ENCODE measurements at places on chromosomes 13 and 19.

DNA sequence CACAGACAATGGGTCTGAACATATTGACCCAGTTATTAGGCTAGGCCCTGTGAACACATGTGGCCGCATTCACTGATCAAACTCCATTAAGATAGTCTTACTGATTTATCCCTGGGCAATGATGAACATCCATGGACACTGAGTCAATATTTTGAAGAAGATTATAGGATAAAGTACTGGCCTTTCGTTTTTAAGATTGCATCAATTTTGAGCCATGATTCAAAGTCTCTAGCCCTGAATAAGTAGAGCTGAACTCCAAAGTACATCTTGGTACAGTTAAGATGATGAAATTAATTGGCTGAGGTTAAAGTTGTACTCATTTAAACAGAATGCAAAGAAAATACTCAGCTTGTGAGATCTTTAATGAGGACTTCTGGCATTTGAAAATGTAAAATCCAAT lies 1581.9 kb downstream of the EFNB2 start:
- no peak for DNase-seq

- no peak for DNase-seq
Observed at GRCh38 chr13:73773168-73773549, 361.0 kb downstream of the KLF12 start.

DNA sequence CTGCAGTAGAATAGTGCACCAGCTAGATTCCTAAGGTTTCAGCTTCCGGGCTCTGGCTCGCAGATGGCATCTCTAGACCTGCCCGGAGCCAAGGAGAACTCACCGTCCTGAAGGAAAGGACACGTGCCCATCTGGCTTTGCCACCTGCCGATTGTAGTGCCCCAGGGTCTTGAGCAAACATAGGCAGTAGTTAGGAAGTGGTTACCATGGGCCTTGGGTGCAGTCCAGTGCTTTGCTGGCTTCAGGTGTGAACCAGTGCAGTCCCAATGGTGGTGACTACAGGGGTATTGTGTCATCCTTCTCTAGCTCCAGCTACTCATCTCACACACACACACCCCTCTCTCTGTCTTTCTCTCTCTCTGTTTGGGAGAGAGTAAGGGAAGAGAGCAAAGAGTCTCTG lies 61.4 kb upstream of the TEX29 start:
- DNase-seq: no peak

DNA sequence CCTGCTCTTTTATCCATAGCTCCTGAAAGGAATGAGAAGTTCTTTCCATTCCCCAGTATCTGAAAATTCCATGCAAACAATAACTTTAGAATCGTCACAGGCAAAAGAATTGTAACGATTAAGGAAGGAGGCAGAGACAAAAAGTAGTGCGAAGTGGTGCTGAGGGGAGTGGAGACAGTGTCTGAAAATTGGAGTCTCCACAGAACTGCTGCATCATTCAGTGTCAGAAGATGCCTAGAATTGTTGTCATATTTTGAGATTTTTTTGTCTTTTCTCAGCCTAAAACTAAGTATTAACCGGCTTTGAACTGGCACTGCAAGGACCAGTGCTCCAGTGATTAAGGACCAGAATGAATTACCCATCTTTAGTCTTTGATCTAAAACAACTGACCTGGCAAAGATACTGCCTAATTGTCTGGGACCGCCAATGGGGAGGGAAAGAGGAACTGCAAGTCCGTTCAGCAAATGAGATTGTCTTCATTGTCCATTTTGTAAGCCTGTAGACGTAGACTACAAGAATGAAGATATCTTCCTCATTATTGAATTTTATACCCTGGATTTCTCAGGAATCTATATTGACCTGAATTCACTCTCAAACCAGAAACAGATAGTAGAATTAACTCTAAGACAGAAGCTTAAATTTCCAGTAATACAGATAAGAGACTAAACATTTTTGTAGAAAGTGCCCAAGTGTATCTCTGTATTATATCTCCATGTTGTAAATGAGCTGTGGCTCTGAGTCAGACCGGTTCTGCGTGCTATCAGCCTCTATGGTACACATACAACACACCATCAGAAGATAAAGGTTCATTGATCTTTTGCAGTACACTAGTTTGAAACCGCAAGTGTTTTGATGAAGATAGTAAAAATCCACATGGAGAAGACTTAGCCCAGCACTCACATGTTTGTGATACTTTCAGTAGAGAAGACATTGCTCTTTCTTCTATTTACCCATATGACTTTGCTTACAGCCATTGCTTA lies 293.2 kb downstream of the EFNB2 start:
- DNase-seq: no peak

GRCh38 chr13:44224450-44225149 lies 149.0 kb upstream of the SERP2 start:
- DNase-seq: no peak

DNA sequence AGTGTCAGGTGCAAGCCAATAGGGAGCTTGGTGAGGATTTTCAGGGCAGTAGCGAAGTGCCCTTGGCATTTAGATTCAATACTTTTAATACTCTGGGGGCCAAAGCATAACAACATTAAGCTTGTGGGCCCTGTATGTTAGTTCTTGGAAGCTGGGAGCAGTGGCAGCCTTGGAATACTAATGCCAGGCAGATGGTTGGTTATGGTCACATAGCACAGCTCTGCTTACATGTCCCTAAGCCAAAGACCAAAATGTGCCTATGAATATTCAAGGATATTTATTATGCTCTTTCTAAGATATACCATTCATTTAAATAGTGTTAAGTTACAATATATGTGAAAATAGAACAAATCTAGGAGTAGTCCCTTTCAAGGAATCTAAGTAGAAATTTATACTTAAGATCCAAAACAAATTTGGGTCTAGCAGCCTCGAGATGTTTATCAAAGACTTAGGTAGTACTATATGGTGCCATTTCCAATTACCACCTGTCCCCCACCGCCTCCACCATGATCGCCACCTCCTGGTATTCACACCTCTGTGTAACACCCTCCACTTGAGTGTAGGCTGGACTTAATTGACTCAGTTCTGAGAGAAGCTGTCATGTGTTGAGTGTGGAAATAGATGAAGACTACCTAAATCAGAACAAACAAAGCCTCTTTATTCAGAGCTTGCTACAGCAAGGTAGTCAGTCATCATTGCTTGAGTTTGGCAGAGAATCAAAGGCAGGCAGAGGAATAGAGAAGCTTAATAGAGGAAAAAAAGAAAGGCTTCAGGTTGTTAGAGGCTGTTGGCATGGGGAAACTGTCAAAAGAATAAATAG lies 261.0 kb downstream of the GPC5 start:
- DNase-seq: no peak

GRCh38 chr13:50912851-50913250 lies 3.3 kb downstream of the RNASEH2B start:
- no peak for DNase-seq

DNA sequence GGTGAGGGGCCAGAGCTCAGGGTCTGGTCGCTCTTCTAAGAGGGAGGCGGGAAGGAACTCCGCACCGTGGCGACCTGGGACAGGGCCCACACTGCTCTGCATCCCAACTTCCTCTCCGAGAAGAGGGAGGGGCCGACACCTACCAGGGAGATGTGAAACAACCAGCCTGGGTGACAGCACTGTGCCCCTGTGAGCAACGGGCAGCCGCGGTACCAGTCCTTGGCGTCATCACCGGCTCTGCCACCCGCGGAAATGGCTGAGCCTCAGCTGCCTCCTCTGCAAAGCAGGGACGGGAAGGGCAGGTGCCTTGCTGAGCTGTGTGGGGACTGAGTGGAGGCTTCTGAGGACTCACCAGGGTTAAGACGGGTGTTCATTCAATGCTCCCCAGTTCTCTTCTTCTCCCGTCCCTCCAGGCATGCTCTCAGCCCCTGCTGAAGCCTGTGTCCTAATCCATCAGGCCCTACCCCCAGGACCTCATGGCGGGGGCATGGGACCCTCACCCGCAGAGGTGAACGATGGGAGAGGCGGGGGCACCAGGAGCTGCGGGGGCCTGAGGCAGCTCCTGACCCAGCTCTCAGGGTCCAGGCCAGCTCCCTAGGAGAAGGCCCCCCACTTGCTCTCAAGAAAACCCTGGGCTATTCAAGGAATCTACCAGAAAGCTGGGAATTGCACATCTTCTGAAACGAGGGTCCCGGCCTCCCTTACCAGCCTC lies 9.3 kb downstream of the ZNF787 start:
- DNase-seq: peak; percentile 20

GRCh38 chr13:76418404-76418803 lies 467.8 kb downstream of the KCTD12 start:
- no peak for DNase-seq

DNA sequence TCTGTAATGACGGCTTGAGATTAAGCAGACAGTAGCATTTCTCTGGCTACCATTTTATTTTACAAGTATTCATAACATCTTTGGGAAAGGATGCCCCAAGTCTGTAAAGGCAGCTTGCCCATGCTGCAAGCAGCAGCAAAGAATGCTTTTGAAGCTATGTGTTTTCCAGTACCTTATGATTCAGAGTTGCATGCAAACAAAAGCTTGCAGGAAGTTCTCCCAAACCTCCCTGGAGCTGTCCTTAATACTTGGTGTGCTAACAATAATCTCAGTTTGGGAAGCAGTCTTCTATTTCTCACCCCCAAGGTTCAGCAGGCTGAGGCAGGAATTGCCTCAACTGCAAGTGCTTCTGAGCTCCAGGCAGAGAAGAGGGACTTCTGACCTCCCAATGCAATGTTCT lies 60.8 kb downstream of the CCNA1 start:
- no peak for DNase-seq

DNA sequence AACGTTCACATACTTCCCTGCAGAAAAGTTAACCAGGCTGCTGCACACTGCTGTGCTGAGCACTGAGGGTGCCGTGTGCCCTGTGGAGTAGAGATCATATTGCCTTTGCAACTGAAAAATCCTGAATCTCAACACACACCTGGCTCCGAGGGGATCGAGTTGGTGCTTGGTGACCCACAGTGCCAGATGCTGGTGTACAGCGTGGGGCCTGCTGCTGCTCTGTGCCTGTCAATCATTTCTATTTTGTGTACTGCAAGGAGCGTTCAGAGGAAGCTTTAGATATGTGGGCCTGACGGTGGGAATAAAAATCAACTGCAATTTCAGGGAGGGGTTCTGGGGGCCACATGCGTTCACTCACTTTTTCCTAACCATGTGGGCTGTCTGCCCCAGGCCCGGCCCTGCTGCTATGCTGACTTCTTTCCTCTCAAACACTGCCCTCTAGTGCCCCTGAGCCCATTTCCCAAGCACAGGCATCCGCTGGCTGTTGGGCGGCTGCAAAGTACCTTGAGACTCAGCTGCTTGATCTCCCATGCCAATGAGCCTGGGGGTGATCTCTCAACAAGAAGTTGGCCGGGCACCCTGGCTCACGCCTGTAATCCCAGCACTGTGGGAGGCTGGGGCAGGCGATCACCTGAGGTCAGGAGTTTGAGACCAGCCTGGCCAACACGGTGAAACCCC lies 9.7 kb upstream of the LENG8 start:
- no peak for DNase-seq

GRCh38 chr19:49646586-49646985 lies 4.6 kb downstream of the SCAF1 start:
- DNase-seq: no peak

DNA sequence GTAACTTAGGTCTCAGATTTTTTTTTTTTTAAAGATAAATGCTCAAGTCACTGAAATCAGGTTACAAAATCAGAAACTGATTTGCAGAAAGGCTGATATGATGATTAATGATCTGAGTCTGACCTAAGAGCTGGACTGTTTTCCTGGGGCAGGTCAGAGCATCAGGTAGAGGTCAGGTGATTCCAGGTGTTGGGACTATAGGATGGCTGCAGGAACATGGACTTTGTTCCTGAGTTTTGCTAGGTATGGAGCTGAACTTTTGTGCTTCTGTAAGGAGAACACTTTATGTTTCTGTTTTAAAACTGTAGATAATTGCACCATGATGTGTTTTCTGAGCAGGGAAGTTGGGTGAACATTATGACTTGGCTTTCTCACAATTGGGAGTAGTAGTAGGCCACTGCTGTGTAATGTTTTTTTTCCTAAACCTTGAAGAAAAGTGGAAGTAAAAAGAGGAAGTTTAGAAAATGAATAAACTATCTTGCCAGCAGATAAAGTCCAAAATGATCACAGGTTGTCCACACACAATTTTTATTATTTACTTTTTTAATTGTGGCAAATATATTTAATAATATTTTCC lies 297.2 kb downstream of the DCT start:
- no peak for DNase-seq

GRCh38 chr19:16677055-16677454 lies 16.1 kb downstream of the TMEM38A start:
- no peak for DNase-seq

- no peak for DNase-seq
Observed at GRCh38 chr19:42488783-42489521, 39.3 kb downstream of the CEACAM1 start.

DNA sequence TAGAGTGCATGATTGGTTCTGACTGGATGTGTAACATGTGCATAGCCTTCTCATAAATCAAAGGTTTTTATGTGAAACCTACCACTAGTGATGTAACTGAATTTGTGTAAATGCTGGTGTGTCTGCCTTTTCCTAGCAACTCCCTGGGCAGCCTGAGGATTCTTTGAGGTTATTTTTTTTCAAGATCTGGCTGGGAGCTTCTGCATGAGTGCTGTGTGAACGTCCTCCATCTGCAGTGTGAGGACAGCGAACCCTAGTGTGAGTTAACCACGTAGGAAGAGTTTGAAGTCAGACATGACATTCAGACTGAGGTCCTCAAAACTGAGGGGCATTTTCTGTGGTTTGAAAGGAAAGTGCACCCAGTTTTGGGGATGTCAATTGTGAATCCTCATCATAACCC lies 39.9 kb downstream of the DPRX start:
- no peak for DNase-seq

- DNase-seq: no peak
Observed at GRCh38 chr13:32264407-32264806, 50.8 kb downstream of the ZAR1L start.

GRCh38 chr19:33005440-33005839 lies 33.4 kb downstream of the FAAP24 start:
- no peak for DNase-seq

- DNase-seq: no peak
Observed at GRCh38 chr19:4730740-4731171, 7.1 kb upstream of the DPP9 start.

GRCh38 chr19:44903216-44903601 lies 2.4 kb upstream of the APOE start:
- no peak for DNase-seq

DNA sequence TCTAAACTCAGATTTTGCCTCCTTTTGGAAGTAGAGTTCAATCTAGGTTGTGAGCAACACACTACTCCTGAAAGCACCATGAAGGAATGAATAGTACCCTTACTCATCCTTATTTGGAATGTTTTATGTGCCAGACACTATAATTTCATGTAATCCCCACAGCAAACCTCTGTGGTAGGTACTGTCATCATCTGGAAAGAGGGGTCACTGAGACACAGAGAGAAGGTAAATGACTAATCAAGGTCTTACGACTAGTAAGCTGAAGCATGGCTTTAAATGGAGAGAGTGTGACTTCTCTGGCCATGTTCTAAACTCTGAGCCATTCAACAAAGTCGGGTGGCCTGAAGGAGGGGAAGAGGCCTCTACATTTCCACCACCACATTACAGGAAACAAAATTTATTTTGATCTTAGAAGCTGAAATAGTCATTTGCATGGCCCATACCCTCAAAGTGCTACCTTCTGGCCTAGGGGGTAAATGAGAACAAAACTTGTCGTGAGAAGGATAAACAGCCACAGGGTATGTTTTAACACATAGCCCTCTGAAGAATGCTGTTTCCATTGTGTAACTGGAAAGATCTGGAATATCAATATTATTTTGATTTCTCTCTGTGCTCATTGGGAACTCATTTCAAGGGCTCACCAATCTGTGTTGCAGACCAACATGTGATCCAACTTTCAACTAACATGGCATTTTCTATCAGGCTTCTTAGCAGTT lies 180.8 kb upstream of the RFC3 start:
- DNase-seq: no peak

GRCh38 chr13:46348961-46349360 lies 38.1 kb downstream of the RUBCNL start:
- no peak for DNase-seq
